ENCODE measurements at places on chromosomes 1 and 21. TPM values are rescaled to one million over a fixed set of nuclear protein-coding genes. Genes with fewer than 3 reads are reported as not detected.

DNA sequence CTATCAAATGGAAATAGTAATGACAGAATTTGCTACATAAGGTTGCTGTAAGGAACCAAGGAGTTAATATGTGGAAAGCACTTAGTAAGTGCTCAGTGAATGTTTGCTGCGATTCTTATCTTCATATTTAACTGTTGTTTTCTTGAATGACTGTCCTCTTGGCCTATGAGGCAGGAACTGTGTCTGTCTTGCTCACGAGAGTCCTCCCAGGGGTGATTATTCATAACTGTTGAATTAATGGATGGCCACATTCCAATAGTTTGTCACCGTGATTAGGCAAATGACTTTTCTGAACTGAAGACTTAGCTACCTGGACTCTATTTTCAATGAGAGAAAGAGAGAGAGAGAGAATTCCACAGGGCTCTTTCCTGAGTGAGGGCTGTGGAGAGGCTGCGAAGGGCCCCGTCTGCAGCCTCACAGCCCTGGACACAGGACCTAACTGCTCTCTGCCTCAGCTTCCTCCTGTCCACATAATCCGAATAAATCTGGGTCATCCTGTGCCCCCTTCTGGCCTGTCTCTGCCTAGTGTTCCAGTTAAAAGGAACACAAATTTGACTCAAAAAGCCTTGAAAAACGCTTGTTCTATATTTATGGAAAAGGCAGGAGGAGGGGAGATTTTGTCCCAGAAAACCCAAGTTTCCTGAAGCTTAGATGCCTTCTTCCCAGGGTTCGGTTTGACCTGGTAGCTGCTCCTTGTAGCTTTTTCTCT lies 8.5 kb downstream of the EDN2 start:
- no peak for DNase-seq
- H3K4me1 ChIP-seq, result peaks cover 52% of the 10 kb centered on the region
- H3K36me3 ChIP-seq, result no peaks in the 10 kb centered on the region
- no peaks in the 10 kb centered on the region for H3K27me3 ChIP-seq

- H3K4me1 ChIP-seq, result peaks cover 15% of the 10 kb centered on the region
- H3K27me3 ChIP-seq, result no peaks in the 10 kb centered on the region
- no peaks in the 10 kb centered on the region for H3K36me3 ChIP-seq
- H3K27ac ChIP-seq, result no peak overlapping the region
Observed at GRCh38 chr1:6004412-6005123, 12.3 kb upstream of the NPHP4 start.

FMOD gene
- total RNA-seq, result 46.3 TPM

GRCh38 chr21:39390212-39390765 lies 41.4 kb upstream of the HMGN1 start:
- no peak for DNase-seq
- H3K36me3 ChIP-seq, result peaks cover 13% of the 10 kb centered on the region
- no peak overlapping the region for H3K4me3 ChIP-seq
- H3K27ac ChIP-seq, result no peak overlapping the region
- H3K4me1 ChIP-seq, result peaks cover 11% of the 10 kb centered on the region

DNA sequence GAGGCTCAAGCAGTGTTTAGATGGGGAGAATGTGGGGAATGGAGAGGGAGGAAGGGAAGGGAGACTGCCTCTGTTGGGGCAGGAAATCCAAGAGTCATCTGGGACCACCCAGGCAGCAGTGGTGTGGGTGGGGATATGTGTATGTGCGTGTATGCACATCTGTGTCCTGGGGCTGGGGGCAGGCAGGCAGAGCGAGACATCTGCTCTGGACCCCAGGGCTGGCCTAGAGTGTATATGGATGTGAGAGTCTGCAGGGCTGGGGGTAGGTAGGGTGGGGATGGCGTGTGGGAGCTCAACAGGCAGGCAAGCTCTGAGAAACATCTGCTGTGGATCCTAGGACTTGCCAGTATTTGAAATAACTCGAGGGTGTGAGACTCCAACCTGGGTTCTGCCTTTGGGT lies 3.5 kb downstream of the PTCH2 start:
- H3K27ac ChIP-seq, result no peak overlapping the region
- DNase-seq, result peak; percentile 66
- no peak overlapping the region for H3K4me3 ChIP-seq
- H3K27me3 ChIP-seq, result no peaks in the 10 kb centered on the region
- no peaks in the 10 kb centered on the region for H3K4me1 ChIP-seq

DNA sequence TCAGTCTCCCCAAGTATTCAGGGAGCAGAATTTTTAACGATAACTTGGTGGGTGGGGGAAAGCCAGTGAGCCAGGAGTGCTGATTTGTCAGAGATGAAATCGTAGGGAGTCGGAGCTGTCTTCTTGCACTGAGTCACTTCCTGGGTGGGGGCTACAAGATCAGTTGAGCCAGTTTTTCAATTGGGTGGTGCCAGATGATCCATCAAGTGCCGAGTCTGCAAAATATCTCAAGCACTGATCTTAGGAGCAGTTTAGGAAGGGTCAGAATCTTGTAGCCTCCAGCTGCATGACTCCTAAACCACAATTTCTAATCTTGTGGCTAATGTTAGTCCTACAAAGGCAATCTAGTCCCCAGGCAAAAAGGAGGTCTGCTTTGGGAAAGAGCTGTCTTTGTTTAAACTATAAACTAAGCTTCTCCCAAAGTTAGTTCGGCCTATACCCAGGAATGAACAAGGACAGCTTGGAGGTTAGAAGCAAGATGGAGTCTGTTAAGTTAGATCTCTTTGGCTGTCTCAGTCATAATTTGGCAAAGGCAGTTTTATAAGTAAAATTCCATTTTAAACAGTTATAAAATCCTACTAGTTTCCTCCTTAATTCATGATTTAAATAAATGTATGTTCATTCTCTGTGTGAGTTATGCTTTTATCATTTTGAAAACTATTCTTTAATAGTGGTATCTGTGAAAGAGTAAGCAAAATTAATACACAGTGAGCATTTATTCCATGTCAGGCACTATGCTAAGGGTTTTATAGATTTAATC lies 51.7 kb downstream of the SLC16A1 start:
- no peaks in the 10 kb centered on the region for H3K36me3 ChIP-seq
- H3K4me1 ChIP-seq, result peaks cover 16% of the 10 kb centered on the region
- no peaks in the 10 kb centered on the region for H3K27me3 ChIP-seq

GRCh38 chr21:37565530-37566223 lies 199.1 kb downstream of the DYRK1A start:
- no peaks in the 10 kb centered on the region for H3K27me3 ChIP-seq
- H3K4me1 ChIP-seq, result peaks cover 5% of the 10 kb centered on the region
- no peak overlapping the region for H3K4me3 ChIP-seq
- no peaks in the 10 kb centered on the region for H3K36me3 ChIP-seq

DNA sequence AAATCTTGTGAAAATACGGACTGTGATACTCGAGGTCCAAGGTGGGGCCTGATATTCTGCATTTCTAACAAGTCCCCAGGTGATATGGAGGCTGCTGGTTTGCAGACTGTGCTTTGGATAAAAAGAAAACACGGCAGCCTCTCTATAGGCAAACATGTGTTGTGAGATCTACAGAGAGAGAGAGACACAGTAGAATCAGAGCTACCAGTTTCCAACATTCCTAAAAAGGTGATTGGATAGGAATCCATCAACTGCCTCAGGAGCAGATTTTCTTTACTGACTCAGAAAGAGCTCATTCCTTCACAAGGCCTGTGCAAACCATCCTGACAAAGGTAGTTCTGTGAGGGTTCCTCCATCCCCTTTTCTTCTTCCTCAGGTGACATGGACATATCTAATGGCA lies 651.6 kb upstream of the CAMK1G start:
- H3K4me3 ChIP-seq, result no peak overlapping the region
- no peak for DNase-seq
- H3K27me3 ChIP-seq, result no peaks in the 10 kb centered on the region
- H3K27ac ChIP-seq, result no peak overlapping the region

- no peak for DNase-seq
- no peaks in the 10 kb centered on the region for H3K27me3 ChIP-seq
- no peaks in the 10 kb centered on the region for H3K4me1 ChIP-seq
Observed at GRCh38 chr1:99171184-99171813, 93.0 kb upstream of the PLPPR4 start.

DNA sequence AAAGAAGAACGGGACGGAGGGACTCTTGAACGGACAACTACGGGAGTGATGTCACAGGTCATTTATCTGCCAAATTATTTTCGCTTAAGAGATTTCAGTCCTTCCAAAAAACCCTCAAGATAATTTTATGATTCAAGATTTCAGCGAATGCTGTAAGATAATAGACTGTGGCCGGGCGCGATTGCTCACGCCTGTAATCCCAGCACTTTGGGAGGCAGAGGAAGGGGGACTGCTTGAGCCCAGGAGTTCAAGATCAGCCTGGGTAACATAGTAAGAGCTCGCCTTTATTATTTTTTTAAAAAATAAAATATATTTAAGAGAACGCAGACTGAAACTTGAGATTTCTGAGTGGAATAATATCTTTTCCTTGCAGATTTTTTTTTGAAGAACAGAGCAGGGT lies 609 bp downstream of the RWDD2B start:
- H3K4me1 ChIP-seq, result peaks cover 14% of the 10 kb centered on the region
- H3K27ac ChIP-seq, result peak overlapping the region; percentile 91
- no peaks in the 10 kb centered on the region for H3K36me3 ChIP-seq
- DNase-seq, result no peak
- H3K27me3 ChIP-seq, result no peaks in the 10 kb centered on the region

- peak overlapping the region; percentile 65 for H3K4me3 ChIP-seq
- peaks cover 7% of the 10 kb centered on the region for H3K27me3 ChIP-seq
- DNase-seq, result no peak
- H3K36me3 ChIP-seq, result no peaks in the 10 kb centered on the region
- no peaks in the 10 kb centered on the region for H3K4me1 ChIP-seq
- peak overlapping the region; percentile 90 for H3K27ac ChIP-seq
Observed at GRCh38 chr1:34865573-34865972, 6.0 kb upstream of the SMIM12 start.

PDPN gene
- total RNA-seq, result 27.9 TPM

DNA sequence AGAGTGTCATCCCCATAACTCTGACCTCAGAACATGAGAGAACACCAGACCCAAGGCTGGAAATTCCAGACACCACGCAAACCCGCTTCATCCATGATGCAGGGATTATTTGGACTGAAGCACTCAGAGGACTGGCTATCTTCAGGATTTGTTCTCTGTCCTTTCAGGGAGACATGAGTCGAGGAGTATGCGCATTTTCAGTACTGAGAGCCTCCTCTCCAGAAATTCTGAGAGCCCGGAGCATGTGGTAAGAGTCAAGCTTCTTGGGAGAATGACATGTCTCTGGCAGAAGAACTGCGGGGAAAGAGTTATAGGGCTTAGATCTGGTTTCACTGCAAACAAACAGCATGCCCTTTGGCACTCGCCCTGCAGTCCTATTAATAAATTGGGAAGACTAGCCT lies 6.9 kb downstream of the LAX1 start:
- no peaks in the 10 kb centered on the region for H3K4me1 ChIP-seq
- H3K36me3 ChIP-seq, result no peaks in the 10 kb centered on the region
- H3K27ac ChIP-seq, result no peak overlapping the region
- peak; percentile 50 for DNase-seq

Data from lung (tissue), 17 donors.